ENCODE measurements at places on chromosomes 3 and 15.

- peak; percentile 98 for DNase-seq
These were observed at the start of gene COMMD4 for GRCh38 chr15:75335705-75336355. TSS of gene COMMD4 (plus strand) at chr15:75336063. CDS start at chr15:75336090, 27 bp downstream.

GRCh38 chr3:117892431-117892841 lies 1142.2 kb downstream of the IGSF11 start:
- DNase-seq, result no peak

DNA sequence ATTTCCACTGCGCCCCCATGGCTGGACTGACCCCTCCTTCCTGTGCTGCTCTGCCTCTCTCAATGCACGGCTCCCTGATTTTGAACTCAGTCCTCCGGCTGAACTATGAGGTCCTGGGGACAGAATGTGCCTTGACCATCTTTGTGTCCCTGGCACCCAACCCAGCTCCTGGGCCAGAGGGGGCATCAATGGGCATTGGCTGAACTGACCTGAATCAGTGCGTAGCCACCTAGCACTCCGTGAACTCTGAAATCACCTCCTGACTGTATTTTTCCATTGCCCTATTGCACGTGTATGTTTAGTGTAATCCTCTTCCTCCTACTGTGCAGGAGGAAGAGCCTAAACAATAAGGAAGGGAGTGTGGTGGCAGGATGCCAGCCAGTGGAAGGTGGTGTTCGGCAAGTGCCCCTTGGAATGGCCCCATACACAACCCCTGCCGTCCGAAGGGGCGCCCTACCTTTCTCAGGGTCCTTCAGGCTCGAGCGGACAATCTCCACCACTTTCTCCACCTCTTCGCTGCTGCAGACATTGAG lies 33.5 kb downstream of the BDH1 start:
- DNase-seq, result no peak

DNA sequence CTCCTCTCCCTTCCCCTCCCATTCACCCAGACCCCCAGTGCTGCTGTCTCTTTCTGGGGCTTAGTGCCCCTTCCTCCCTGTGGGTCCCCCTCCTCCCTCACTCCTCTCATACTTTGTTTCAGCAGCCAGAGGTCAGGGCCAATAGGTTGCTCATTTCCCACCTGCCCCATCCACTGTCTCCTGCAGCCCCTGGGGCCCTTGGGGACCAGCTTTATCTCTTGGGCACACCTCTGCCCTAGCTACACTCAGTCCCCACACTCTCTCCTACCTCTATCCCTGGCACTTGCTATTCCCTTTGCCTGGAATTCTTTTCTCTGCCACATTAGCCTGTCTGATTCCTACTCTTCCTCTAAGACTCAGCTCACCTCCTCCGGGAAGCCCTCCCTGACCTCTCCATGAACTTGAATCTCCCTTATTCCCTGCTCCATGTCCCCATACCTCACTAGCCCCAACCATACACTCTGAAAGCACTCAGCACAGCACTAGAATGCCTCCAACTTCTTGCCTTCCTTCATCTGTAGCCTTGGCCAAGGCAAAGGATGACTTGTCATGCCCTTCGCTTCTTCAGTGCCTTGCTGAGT lies 14.6 kb downstream of the ANPEP start:
- no peak for DNase-seq

- no peak for DNase-seq
These were observed 615.4 kb downstream of the CADM2 start for GRCh38 chr3:85574006-85574705.

DNA sequence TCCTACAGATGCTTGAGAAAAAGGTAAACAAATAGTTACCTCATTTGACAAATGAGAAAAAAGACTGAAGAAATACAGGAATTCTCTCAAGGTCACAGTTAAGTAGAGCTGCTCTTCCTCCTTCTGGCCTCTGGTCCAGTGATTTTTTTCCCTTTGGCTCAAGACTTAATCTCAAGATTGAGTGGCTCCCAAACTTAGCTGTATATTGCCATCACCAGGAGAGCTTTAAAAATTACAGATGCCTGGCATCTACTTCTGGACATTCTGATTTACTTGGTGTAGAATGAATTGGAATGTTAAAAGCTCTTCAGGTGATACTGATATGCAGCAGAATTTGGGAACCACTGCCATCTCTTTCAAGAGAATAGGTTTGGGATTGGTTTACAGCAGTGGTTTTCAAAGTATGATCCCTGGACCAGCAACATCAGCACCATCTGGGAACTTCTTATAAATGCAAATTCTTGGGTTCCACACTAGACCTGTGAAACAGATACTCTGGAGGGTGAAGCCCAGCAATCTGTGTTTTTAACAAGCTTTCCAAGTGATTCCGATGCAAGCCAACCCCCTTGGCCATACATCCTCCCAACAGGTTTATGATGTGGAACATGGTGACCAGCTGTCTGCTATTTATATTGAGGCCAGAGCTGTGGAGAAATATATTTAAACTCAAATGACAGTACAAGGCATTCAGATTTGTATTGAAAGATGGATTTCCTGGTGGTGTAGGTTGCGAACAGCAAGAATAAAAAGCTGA lies 333.0 kb upstream of the RARB start:
- DNase-seq, result no peak

DNA sequence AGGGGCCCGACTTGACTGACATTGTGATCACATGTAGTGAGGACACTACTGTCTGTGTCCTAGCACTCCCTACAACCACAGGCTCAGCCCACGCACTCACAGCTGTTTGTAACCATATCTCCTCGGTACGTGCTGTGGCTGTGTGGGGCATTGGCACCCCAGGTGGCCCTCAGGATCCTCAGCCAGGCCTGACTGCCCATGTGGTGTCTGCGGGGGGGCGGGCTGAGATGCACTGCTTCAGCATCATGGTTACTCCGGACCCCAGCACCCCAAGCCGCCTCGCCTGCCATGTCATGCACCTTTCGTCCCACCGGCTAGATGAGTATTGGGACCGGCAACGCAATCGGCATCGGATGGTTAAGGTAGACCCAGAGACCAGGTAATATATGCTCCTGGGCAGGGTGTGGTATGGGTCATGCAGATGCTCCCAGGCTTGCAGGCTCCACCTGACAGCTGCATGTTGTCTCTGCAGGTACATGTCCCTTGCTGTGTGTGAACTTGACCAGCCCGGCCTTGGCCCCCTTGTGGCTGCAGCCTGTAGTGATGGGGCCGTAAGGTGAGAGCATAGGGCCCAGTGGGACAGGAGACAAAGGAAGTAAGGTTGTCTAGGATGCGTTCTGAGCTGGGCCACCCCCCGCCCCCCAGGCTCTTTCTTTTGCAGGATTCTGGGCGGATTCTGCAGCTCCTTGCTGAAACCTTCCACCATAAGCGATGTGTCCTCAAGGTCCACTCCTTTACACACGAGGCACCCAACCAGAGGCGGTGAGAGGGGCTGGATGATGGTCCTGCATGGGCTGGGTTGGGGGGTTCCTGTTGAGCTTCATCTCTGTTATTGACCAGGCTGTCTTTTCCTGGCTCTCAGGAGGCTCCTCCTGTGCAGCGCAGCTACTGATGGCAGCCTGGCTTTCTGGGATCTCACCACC lies 4.4 kb downstream of the DALRD3 start:
- DNase-seq, result peak; percentile 43

DNA sequence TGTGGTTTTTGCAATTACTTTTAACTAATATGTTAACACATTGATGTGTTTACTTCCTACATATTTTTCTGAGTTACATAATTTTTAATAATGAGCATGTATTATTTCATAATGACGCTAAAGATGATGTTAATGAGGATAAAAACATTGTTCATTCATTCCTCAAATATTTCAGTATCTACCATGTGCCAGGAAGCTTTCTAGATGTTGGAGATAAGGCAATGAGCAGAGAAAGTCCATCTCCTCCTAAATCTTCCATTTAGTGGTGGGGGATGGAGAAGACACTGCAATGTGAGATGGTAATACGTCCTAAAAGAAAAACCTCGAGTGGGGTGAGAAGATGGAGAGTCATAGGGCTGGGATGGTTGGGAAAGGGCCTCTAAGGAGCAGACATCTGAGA lies 132.7 kb downstream of the MYLK start:
- no peak for DNase-seq

DNA sequence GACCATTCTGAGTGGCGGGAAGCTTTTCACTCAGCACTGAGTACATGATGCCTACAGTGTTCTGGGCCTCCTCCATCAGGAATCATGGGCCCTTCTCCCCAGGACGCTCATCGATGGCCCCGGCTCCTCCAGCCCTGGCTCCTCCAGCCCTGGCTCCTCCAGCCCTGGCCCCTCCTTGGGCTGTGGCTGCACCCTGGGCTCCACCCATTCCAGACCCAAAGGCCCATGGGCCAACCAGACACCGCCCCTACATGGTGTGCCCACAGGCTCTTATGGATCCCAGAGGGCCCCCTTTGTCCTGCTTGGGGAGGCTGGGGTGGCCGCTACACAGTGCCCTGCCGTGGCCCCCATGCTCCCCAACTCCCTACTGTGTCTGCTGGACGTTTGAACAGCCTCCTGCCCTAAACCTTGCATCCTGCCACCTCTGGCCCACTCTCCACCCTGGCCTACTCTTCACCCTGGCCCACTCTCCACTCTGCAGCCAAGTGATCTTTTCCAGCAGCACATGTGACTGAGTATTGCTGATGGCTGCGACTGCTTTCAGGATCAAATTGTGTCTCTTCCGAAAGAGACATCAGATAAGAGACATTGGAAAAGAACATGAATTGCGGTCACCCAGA lies 57.9 kb downstream of the APBA2 start:
- DNase-seq, result no peak

- no peak for DNase-seq
These were observed 21.0 kb downstream of the ABHD2 start for GRCh38 chr15:89109238-89109637.

GRCh38 chr15:26852980-26853379 lies 13.9 kb upstream of the GABRA5 start:
- no peak for DNase-seq

DNA sequence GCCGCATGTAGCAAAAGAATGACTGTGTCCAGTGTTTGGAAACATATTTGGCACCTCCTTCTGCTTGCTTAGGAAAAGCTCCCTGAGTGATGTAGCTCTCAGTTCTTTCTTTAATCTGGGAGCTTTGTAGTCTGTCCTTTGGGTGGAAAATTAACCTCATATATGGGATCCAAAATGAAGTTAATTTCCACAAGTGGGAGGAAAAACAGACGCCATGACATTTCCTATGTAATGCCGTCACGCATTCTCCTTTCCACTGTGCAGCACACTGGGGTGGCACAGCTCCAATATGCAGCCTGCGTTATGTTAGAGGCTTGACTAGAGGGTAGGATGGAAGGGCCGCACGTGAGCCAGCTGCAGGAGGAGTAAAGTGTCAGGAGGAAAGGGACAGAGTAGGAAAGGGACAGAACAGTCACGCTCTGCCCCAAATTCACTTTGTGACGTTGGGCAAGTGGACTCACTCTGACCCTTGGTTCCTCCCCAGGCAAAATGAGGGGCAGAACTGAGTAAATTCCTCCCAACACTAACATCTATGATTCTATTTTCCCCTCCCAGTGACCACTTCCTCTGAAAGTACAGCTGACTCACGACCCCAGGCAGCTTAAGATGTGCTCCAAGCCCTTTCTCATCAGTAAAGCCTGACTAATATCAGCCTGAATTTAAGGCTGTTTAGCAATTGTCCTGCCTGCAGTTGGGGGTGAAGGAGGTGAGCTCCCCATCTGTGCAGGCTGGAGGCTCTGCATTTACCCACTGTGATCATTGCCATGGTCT lies 176.5 kb upstream of the PFN2 start:
- DNase-seq, result peak; percentile 92

GRCh38 chr3:60073942-60074341 lies 1024.1 kb upstream of the CFAP20DC start:
- no peak for DNase-seq

- no peak for DNase-seq
These were observed 31.3 kb upstream of the RAB6B start for GRCh38 chr3:133926736-133927539.

DNA sequence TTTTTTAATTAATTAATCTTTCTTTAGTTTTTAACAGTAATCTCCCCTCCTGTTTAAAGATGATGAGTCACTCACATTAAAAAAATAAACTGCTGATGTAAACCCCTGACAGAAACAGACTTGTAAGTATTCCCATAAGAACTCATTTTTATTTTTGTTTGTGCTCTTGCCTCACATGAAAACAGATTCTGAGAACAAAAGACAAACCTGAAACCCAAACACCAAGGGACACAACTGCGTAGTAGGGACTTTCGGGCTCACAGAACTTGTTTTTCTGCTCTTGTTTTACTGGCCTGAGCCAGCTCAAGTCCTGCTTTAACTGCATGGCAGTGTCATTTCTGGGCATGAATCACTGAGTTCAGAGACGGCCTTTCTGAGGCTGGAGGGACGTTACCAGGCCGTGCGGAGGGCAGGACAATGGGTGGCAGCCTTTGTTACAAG lies 600.8 kb downstream of the FOXP1 start:
- DNase-seq, result no peak

DNA sequence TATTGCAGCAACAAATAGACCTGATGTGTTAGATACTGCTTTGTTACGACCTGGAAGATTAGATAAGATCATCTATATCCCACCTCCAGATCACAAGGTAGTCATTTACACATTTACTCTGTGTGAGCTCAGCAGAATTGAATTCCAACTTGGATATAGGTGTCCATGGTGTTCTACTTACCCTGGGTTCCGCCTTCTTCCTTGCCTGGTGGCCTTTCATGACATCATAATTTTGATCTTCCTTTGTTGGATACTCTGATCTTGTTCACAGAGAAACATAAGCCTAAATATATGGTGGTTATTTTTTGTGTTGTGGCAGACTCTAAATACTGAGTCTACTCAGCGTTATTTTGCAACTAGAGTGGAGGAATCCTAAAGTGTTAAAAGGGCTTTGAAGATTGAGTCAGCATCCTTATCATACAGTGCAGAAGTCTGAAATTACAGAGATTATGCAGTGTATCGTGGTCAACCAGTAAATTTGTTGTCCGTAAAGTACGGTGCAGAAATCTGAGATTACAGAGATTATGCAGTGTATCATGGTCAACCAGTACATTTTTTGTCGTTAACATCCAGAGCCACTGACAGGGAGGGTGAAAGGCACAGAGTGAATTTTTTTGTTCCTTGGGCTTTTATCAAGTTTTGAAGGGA lies 39.1 kb upstream of the GATM start:
- DNase-seq, result no peak

GRCh38 chr3:193816656-193817311 lies 223.8 kb downstream of the OPA1 start:
- DNase-seq, result peak; percentile 98

- DNase-seq, result no peak
These were observed 5.1 kb downstream of the FAM43A start for GRCh38 chr3:194690501-194691372.

GRCh38 chr3:143152043-143152442 lies 32.5 kb downstream of the CHST2 start:
- DNase-seq, result no peak

DNA sequence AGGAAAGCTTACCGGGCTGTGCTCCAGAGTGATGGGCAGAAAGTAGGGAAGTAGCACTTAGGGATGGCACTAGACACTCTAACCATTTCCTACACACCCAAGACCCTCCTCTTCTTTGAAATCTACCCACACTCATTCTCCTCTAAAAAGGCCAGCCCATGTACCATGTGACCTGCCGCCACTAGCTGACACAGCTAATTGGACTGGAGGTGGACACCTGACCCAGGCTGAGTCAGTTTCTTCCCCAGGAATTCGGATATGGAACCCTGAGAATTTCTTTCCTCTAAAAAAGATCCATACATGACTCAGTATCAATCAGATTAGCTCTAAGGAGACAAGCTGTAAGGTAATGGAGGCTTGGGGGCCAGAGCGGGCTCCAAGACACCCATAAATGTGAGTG lies 60.1 kb downstream of the DCLK3 start:
- DNase-seq, result no peak

- DNase-seq, result peak; percentile 74
These were observed 365.8 kb upstream of the UMPS start for GRCh38 chr3:124364317-124365020.

GRCh38 chr3:52088445-52089367 lies 32.3 kb upstream of the DUSP7 start:
- DNase-seq, result peak; percentile 84

- DNase-seq, result peak; percentile 32
These were observed 50.0 kb upstream of the NPHP3 start for GRCh38 chr3:132772252-132772651.
